ENCODE measurements at places on chromosomes 1 and 21.

DNA sequence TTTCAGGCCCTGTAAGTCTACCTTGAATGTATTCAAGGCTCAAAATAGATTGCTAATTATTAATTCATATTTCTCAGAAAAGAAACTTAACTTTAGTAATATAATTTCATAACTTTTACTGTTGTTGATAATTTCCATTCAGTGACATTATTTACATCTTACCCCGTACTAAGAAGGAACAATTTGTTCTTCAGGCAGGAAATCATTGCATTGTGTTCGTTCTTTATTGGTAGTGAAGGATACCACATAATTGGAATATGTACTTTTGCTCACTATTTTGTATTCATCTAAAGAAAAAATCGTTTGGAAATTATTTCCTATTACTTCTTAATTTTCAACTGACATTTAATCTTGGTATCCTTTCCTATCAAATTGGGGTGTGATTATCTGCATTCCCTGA lies 39.4 kb downstream of the CTTNBP2NL start:
- no peak for DNase-seq

GRCh38 chr1:150890033-150890416 lies 3.1 kb downstream of the CTXND2 start:
- DNase-seq: no peak

DNA sequence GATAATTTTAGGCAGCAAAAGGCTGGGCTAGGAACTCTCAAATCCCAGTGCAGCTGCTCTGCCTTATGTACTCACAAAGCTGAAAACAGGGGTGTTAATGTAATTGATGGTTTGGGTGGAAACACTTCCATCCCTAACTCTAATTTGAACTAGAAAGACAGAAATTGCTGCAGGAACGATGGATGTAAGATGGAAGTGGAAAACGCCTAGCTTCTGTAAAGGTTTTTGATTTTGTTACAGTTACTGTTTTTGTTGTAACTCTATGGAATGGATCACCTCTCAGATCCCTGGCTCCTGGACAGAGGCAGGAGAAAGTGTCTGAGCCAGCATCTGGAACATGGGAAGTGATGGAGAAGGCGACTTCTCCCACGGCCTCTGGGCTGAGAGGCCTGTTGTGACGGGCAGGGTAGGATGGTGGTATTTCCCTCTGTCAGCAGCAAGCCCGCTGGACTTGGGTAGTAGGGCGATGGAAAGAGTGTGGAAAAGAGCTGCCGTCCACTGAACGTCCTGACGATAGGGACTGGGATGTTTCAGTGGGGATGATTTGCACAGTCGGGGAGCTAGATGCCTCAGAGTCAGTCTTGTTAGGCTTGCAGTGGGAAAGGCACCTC lies 1.6 kb downstream of the TRAF5 start:
- DNase-seq: no peak

DNA sequence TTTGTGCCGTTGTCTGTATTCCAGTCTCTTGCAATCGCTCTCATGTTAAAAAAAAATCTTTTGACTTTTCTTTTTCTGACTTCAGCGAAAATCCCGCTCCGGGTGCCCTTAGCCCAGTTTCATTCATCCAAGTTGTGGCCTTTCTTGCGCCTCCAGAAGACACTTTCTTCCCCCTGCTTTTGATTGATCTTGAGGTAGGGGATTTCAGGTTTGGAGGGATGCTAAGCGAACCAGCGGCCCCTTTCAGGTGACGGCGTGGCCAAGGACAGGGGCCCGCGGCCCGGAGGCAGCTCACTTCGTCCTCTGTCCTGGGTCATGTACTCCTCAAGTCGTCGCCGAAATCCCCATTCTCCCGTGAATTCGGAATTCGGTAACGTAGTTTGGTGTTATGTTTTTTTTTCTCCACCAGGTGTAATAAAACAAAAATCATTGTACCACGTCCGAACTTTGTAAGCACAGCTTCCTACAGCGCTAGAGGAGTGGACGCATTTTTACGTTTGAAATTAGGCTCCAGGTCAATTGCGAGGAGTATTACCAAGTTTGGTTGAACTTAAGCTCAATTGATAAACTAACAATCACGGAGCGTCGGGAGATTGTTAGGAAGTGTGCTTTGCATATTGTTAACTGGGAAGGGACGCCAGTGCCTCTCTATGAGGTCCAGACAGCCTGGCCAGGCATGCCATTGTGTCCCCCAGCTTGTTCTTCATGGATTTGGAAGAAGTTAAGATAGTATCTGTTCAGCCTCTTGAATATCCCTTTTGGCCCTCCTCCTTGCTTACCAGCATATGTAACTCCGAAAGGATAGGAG lies 1.1 kb downstream of the MRPS6 start:
- DNase-seq: peak; percentile 16

- DNase-seq: no peak
These were observed 573 bp downstream of the KLHL21 start for GRCh38 chr1:6601923-6602668.

- no peak for DNase-seq
These were observed 29.7 kb upstream of the PDE9A start for GRCh38 chr21:42623694-42624093.

DNA sequence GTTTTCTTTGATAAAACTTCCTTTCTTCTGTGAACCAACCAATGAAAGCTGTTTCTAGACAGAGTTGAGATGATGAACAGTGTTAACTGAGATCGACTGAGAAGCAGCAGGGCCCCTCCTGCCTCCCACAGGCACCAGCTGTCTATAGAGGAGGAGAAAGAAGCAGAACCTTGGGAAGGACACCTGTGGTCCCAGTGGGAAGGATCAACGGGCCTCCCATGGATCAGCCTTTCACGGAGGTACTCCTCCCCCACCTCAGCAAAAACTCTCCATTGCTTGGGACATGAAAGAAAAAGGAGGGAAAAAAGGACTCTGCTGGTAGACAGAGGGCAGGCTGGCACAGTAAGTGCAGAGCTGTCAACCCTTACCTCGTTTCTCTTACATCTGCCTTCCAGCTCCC lies 40.5 kb downstream of the PLPPR5 start:
- no peak for DNase-seq

Data from GM03348 (cell line).